AG04449 (cell line): ENCODE measurements at places on chromosomes 2 and 18.

GRCh38 chr2:11288431-11288830, 56.0 kb downstream of the ROCK2 start:
- no peak for DNase-seq

DNA sequence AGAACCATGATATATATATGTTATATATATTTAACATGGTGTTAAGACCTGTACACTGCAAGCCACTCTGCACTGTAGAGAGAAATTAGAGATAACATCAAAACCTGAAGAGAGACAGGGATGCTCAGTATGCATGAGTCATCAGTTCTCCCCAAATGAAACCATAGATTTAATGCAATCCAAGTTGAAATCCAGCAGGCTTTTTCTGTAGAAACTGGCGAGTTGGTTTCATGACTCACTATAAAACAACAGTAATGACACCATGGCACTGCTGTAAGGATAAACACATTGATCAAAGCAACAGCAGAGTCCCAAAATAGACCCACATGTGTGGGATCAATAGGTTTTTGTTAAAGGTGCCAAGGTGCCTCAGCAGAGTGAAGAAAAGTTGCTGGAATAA, 65.8 kb downstream of the RTP5 start:
- DNase-seq, result peak; percentile 56

- no peak for DNase-seq
Observed at GRCh38 chr2:174004905-174005605, 39.9 kb upstream of the SP3 start.

- no peak for DNase-seq
Observed at GRCh38 chr2:149058936-149059335, 20.4 kb downstream of the LYPD6B start.

DNA sequence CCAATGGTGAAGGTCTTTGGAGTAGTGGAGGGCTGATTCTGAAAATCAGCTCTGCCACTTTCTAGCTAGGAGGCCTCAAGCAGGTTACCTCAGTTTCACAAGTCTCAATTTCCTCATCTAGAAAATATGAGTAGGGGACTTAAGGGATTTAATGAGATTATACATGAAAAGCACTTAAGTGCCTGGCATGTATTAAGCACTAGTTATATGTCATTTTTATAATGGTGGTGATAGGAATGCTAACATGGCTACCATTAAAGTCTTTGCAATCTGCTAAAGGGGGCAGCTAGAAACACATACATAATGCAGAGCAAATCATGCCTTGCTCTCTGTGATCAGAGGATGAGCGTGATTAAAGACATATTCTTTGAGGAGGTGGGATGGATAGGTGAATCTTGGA, 640.9 kb upstream of the ZEB2 start:
- DNase-seq, result no peak
